ENCODE measurements at places on chromosomes 6 and 20. TPM values are rescaled to one million over a fixed set of nuclear protein-coding genes. Genes with fewer than 3 reads are reported as not detected.

GRCh38 chr20:37932919-37933318 is 30.0 kb downstream of the VSTM2L start:
- DNase-seq: no peak

The MYMX gene
- polyA plus RNA-seq: 22.3 TPM

DNA sequence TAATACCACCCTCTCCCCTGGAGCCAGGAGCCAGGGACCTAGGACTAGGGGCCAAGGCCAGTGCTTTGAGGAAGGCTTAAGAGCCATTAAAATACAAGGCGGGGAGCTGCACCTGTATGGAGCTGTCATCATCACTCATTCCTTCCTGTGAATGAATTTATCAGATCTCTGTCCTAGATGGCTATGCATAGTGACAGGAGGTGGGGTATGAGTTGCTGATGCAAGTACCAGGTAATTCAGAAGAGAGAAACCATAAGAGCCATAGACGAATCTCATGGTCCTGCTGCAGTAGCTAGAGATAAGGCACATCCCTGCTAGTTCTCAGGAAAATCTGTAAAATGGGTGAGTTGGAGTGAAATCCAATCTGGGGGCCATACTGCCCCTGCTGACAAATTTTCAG is 10.3 kb downstream of the GRM4 start:
- no peak for DNase-seq

The PGC gene
- polyA plus RNA-seq: not detected

The OOEP gene
- not detected for polyA plus RNA-seq

DNA sequence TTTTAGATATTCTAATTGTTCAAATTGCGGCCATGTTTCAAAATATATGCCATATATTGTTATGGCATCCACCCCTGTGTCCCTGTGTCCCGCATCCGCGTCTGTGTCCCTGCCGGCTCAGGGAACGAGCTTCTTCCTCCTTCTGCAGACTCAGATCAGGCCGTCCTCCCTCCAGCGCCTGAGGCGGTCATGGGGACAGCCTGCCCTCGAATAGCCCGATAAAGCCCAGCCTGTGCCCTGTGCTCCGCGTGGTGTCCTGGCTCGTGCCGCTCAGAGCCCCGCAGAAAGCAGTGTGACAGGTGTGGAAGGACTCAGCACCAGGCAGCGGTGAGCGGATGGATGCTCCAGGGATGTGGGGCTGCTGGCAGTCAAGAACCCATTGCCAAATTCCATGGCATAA is 663.4 kb upstream of the DEFB115 start:
- no peak for DNase-seq

DNA sequence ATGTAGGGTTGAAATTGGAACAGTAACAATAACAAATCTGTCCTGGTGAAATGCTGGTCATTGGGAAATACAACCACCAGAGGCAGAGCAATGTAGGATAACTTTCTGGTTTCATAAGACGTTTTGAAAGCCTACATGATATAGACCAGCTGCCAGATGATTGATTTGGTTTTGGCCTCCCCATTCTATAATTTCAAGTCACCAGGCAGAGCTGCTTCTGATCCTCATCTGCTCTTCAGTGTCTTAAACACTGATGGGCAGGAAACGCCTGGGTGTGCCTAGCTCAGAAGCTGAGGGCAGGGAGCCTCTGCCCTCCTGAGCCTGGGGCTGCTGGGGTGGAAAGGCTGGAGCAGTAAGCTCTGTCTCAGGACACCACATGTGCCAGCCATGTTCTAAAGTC is 24.5 kb downstream of the DHX35 start:
- no peak for DNase-seq

All from muscle of arm (tissue), 14 donors.